ENCODE measurements at places on chromosomes 12 and 14.

GRCh38 chr14:78016532-78016931, 153.6 kb upstream of the NRXN3 start:
- DNase-seq, result no peak

GRCh38 chr14:42855085-42855484, 1248.4 kb downstream of the LRFN5 start:
- no peak for DNase-seq

DNA sequence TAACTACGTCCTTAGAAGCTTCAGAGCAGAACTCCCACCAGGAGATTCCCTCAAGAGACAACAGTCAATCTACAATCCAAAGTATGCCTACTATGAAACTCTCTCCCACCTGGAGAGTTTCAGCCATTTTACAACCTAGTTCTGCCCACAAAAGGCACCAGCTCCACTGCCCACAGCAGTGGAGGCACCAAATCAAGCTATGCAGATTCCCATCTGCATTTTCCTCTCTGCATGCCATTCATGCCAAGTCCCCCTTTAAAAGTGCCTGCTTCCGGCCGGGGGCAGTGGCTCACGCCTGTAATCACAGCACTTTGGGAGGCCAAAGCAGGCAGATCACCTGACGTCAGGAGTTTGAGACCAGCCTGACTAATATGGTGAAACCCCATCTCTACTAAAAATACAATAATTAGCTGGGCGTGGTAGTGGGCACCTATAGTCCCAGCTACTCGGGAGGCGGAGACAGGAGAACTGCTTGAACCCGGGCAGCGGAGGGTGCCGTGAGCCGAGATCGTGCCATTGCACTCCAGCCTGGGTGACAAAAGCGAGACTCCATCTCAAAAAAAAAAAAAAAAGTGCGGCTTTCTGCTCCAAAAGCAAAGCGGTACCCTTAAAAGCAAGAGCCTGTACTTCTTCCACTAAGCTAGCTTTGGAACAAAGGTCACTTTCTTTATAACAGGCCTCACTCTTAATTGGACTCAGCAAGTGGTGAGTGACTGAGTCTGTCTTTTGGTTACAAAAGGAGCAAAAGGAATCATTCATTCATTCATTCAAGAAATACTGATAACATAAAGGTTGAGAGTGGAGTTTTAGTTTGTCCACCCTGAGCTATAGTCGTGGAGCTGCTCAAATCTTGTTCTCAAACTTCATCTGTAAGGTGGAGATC, 10.1 kb upstream of the DLGAP5 start:
- no peak for DNase-seq

GRCh38 chr14:89221109-89221810, 195.8 kb downstream of the FOXN3 start:
- DNase-seq, result no peak

DNA sequence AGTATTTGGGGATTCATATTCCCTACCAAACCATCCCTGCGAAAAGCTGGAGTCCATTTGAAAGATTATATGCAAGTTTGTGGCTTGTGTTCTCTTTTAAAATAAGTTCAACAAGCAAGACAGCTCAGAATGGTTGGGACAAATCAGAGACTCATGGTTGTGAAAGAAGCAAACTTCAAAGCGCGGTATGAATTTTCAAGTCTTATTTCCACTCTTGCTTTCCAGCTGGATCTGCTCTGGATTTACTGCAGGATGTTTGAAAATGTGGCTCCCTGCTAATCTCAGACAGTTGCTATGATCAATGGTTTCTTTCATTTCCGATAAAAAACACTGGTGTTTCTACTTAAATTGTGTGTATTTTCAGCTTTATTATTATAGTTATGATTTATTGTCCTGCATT, 477.5 kb downstream of the RAD51B start:
- no peak for DNase-seq

GRCh38 chr12:48744251-48745008, 27.9 kb upstream of the CCNT1 start:
- DNase-seq, result no peak

GRCh38 chr12:85279449-85280164, 413 bp upstream of the ALX1 start:
- no peak for DNase-seq

GRCh38 chr14:51482102-51482501, 169.6 kb upstream of the FRMD6 start:
- no peak for DNase-seq

- DNase-seq, result no peak
Measured at GRCh38 chr12:11829764-11830194, 180.3 kb downstream of the ETV6 start.

GRCh38 chr12:27523305-27523641, 733 bp upstream of the PPFIBP1 start:
- no peak for DNase-seq

- DNase-seq, result no peak
Measured at GRCh38 chr14:77027538-77028383, 747 bp downstream of the IRF2BPL start.

GRCh38 chr12:91889059-91889458, 256.6 kb downstream of the BTG1 start:
- DNase-seq, result no peak

DNA sequence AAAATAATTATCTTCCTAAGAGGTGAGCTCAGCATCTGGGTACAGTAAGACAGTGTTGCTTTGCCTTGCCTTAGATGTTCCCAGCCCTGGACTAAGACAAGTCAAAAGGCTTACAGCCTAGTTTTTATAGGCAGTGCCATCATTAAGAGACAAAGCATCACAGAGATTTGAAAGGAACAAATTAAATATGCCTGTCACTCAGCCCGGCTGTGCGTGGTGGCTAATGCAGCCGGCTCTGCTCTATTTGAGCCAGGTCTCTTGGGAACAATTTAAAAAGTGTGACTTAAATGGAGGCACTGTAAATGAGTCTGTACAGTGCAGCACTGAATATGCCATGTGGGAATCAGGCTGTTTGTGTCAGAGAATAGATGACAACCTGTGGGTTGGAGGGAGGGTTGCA, 1687.4 kb upstream of the FLRT2 start:
- no peak for DNase-seq

DNA sequence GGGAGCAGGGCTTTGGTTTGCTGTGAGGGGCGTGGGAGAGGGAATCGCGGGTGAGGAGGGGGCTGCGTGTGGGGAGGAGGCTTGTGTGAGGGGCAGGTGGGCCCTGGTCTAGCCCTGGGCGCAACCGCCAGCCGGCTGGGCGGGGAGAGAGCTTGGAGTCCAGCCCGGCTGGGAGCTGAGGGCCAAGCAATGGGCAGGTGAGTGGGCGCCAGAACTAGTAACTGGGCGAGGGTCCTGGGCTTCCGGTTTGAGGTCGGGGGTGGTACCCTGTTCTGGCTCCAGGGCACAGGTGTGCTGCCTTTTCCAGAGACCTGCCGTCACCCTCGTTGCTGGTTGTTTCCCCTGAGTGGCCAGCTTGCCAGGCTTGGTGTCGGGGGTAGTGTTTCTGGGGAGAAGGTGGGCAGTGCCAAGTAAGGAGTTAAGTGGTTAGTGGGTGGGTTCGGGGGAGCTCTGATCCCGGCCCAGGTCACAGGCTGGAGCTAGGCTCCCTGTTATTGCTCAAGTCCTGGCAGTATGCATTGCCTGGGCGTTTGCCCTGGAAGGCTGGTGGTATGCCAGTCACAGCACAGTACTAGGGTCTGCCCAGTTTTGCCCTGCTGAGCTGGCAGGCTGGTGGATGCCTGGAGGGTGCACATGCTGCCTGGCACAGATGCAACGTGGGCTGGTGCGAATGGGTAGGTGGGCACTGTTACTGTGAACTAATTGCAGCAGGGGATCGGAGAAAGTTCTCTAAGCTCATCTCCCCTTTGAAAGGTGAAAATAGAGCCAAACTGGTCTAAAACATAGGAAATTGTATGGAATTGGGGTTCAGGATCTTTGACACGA, 683 bp downstream of the CIPC start:
- DNase-seq, result no peak

DNA sequence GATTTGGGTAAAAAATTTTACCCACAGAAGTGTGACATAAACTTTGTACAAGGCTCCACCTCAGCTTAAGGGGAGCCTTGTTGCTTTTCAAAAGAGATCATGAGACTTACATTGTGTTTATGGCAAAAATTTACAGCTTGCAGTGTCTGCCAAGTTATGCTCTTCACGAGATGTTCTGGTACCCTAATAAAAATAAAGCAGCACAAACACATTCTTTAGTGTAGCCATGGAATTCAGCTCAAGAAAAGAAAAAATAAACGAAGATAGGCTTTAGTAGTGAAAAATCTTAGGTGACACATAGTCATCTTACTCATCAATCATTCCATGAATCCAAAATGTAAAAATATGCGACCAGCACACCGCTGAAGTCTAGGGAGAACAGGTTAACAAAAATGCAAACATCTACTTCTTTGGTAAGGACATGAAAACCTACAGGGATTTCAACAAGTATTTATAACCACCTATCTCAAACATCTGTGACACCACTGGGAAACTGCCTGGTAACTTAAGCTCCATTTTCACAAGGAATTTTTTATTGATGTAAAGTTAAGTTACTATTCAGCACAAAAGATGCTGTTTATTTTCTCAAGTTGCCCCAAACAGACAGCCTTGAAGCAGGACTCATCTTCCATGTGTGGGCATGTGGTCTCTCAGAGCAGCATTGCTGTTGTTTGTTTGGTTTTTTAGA, 32.9 kb downstream of the DMAC2L start:
- DNase-seq, result no peak

- no peak for DNase-seq
Measured at GRCh38 chr14:90970167-90970600, 90.3 kb downstream of the RPS6KA5 start.

- DNase-seq, result no peak
Measured at GRCh38 chr12:119674560-119674959, 6.6 kb downstream of the PRKAB1 start.

- DNase-seq, result no peak
Measured at GRCh38 chr12:102444707-102445106, 35.7 kb downstream of the IGF1 start.

DNA sequence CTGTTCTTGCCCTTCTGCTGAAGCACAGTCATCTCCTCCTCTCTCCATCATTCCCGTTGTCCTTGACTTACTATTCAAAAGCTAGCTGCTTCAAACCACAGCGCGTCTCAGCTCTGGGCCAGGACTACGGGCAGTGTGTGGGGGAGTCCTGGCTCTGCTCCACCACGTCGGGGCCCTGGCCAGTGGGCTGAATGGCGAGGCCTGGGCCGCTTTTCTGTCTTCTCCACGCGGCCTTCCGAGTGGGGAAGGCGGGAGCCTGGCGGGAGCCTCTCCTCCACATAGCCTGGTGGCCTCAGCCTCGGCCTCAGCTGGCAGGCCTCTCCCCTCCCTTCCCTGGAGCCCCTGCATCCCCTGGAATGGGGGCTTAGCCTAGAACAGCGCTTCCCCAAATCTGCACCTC, 16.5 kb downstream of the ANKRD9 start:
- no peak for DNase-seq

DNA sequence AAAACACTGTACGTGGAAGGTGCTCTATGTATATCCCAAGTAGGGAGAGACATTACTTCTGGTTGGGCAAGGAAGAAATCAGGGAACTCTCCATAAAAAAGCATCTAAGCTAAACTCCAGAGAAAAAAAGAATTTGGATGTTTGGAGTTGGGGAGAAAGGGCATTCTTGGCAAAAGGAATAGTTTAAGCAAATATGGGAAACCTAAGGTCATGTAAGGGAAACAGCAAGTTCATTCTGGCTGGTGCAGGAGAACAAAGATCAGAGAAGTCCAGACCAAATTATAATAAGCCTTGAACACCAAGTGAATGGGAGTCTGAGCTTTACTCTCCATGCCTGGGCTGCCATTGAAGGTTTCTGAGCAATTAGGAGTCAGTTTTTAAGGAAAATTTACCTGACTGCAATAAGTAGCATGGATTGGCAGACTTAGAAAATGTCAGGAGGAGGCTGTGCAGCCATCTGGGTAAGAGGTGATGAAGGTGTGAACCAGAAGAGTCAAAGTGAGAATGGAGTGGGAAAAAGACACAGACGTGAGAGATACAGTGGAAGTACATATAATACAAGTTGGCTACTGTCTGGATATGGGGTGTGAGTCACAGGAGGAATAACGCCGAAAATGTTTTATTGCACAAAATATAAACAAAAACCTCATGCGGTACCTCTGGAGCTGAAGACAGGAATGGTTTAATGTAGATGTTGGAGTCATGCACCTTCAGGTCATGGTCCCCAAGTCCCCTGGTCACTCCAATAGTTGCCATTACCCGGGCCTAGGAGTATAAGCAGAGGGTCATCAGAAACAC, 222.6 kb downstream of the MON2 start:
- no peak for DNase-seq

- no peak for DNase-seq
Measured at GRCh38 chr12:114679942-114680341, 4.0 kb downstream of the TBX3 start.

- DNase-seq, result no peak
Measured at GRCh38 chr14:96583569-96584041, 81.4 kb downstream of the PAPOLA start.

DNA sequence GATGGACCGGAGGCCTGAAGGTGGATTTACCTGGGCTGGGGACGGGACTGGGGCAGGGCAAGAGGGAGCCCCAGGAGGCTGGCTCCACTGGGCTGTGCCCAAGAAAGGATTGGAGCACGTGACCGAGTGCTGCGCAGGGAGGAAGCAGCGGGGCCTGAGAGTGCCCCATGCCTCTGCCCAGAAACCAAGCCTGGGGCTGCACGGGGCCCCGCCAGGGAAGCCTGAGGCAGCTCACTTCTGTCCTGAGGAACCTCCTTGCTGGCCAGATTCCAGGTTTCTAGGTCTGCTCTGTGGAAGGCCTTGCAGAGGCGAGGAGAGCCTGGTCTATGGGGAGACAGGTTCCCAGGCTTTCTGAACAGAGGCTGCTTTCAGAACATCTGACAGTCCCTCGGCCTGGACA, 10.4 kb downstream of the NGB start:
- DNase-seq, result no peak

DNA sequence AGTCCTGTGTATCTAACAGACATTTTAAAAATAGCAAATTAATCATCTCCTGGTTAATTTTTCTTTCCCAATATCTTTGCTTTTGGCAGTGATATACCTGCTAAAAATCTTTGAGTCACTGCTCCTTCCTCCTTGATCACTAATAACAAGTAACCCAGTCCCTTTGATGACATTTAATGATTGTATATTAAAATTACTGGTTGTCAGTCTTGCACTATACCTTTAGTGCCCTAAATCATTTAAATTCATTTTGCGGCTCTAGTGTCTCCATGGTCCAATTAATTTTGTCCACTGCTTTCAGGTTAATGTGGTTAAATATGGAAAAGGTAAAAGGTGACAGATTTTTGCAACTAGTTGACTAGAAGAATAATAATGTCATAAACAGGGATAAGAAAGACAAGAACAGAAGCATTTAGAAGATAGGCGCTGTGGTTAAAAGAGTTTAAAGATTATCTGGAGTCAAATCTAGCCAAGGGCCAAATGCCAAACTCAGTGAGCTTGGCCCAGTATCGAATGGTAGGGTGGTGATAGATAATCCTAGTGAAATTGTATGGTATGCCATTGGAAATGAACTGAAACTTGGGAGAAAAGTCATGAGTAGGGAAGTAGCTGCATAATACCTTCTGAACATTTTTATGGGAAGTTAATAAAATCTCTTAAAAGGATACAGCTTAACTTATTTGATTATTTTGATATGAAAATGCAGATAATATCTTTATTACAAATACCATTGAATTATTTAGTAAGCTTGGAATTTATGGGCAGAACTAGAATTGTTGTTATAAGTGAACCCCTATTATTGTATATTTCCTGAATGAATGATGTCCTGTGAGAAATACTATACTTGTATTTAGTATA, 115.0 kb downstream of the PCNX1 start:
- no peak for DNase-seq

Data from stimulated activated CD4-positive, alpha-beta T cell treated with anti-CD3 and anti-CD28 coated beads, Interleukin-1b, Interleukin-23, amount 100 ng/mL, for 1 hour (primary cell).